GM23338 (cell line): ENCODE measurements at places on chromosomes 16 and 17.
A peak's percentile ranks its signal among the peaks of the same experiment; 100 is the strongest.

- no peak for DNase-seq
Observed at GRCh38 chr16:89361751-89362539, 128.4 kb downstream of the ANKRD11 start.

GRCh38 chr17:36731811-36732210, 130.4 kb downstream of the MRM1 start:
- peak; percentile 91 for DNase-seq

- DNase-seq, result no peak
Observed at GRCh38 chr16:30669026-30669902, 11.0 kb downstream of the FBRS start.

- peak; percentile 92 for DNase-seq
Observed at GRCh38 chr16:20774703-20775362, 11.0 kb downstream of the ACSM3 start.

DNA sequence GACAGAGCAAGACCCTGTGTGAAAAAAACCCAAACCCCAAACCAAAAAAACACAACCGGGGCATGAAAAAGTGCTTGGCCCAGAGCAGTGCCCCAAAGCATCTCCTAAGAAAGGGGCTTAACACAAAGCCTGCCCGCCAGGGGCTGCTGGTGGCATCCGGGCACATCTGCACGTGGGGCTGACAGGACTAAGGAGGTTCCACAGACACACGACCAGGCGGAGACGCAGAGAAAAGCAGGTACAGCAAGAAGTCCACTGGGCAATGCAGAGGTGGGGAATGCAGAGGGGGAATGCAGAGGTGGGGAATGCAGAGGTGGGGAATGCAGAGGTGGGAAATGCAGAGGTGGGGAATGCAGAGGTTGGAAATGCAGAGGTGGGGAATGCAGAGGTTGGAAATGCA, 109.2 kb downstream of the ZNF778 start:
- DNase-seq, result peak; percentile 61

- DNase-seq, result no peak
Observed at GRCh38 chr17:11900655-11901054, 96.6 kb downstream of the ZNF18 start.

- DNase-seq, result no peak
Observed at GRCh38 chr17:1725642-1726511, 1.4 kb downstream of the WDR81 start.

- no peak for DNase-seq
Observed at GRCh38 chr17:64500487-64500859, 3.6 kb upstream of the POLG2 start.

- DNase-seq, result no peak
Observed at GRCh38 chr17:4204710-4205173, 59.0 kb downstream of the ANKFY1 start.

DNA sequence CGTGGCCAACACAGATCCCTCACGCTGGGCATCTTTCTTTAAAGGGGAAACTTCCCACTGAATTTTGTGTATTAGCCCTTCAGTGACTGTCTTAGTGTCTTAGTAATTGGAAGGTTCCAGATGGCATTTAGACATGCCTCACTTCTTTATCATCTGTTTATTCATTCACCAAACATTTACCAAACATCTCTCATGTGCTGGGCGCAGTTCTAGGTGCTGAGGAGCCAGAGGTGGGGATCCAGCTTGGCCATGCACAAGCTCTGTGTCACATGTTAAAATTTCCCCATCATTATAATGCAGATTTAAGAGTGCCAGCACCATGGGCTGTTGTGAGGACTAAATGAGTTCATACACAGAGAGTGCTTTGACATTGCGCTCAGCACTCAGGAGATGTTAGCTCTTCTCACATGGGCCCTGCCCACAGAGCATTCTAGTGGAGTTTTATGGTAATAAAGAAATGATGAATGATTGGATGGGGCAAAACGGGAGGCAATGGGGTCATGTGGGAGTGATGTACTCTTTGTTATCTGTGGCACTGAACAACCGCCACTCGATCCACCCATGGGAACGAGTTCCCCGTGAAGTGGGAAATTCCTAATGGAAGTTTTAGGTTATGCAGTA, 119.7 kb downstream of the SNX29 start:
- DNase-seq, result no peak

DNA sequence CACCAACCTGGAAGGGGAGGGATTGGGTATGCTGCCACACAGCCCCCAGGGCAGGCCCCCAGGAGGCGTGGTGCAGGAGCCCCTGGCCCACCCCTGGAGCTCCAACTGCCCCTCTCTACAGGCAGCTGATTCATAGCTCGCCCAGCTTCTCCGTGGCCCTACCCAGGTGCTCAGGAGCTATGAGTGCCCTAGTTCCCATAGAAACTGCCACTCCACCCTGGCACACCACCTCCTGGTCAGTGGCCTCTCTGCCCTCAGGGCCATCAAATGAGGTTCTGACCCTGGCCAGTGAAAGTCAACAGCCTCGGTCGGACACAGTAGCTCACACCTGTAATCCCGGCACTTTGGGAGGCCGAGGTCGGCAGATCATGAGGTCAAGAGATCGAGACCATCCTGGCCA, 18.0 kb downstream of the CNGB1 start:
- no peak for DNase-seq

DNA sequence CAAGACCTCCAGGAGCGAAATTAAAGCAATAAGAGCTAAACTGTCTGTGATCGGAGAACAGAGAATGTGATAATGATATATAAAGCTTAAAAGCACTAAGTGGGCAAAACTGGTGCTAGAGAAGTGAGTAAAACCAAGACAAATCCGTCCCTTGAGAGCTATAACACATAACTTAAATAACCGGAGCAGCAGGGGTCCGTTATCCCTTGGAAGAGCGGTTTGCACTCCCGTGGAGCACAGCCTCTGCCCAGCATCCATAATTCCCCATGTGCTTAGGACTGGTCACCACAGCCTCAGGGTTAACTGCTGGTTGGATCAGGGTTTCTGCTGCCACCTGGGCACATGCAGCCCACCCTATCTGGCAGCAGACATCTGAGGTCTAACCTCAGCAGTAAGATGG, 489.0 kb downstream of the NPIPA7 start:
- peak; percentile 87 for DNase-seq

GRCh38 chr17:77738751-77739531, 219.6 kb upstream of the TNRC6C start:
- no peak for DNase-seq

- DNase-seq, result no peak
Observed at GRCh38 chr17:29569245-29569950, 897 bp downstream of the TP53I13 start.

GRCh38 chr16:88810912-88811768, 588 bp downstream of the APRT start:
- peak; percentile 62 for DNase-seq

GRCh38 chr16:51442141-51442870, 291.2 kb upstream of the SALL1 start:
- DNase-seq, result no peak

DNA sequence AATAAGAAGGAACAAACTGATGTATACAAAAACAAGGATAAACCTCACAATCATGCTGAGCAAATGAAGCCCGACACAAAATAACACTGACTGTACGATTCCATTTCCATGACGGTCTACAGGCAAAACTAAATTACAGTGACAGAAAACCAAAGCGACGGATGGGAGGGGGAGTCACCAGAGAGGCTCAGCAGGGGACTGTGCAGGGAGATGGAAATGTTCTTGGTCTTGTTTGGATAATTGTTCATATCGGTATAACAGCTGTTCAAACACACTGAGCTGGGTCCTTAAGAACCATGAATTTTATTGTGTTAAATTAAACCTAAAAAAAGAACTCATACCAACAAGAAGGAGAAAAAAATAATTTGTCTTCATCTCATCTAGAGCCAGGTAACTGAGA, 97.8 kb downstream of the NXN start:
- no peak for DNase-seq

DNA sequence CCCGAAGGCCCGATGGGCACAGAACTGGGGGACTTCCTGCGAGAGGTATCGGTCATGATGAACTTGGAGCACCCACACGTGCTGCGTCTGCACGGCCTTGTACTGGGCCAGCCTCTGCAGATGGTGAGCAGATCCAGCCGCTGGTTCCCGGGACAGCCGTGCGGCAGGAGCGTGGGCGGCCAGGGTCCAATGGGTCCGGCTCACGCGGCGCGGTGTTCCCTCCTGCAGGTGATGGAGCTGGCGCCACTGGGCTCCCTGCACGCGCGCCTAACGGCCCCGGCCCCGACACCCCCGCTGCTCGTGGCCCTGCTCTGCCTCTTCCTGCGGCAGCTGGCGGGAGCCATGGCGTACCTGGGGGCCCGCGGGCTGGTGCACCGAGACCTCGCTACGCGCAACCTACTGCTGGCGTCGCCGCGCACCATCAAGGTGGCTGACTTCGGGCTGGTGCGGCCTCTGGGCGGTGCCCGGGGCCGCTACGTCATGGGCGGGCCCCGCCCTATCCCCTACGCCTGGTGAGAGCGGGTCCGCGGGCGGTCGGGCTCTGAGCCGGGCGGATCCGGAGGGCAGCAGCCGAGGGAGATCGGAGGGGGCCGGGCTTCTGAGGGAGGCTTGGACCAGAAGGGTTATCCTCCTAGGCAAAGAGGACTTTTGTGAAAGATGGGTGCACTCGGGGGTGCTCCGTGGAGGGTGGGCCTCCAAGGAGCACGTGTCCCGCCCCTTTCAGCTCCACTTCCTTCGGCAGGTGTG, 3.0 kb downstream of the TNK1 start:
- DNase-seq, result peak; percentile 91

DNA sequence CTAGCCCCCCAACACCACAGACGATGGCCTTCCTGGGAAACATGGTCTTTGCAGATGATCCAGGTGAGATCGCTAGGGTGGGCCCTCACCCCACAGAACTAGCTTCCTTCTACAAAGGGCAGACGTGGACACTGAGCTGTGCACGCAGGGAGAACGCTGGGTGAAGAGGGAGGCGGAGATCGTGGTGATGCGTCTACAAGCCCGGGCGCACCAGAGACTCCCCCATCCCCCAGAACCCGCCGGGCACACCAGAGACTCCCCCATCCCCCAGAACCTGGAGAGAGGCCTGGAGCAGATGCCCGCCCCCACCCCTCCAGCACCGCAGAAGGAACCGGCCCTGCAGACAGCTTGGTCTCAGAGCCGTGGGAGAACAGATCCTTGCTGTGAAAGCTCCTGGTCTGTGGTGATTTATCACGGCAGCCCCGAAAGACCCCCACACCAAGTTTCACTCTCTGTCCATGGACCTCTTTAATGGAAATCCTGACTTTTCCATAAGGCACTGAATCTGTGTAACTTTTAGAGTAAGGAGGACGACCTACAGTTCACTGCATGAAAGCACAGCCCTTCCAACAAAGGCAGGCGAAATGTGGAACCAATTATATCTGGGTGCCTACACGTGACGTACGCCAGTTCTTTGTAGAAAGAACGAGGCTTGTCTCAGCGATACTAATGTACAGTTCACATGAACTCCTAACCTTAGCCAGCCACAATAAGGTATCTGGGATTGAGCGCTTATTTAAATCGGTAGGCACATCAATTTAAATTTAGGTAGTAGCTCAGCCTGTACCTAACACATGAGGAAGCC, 88.5 kb downstream of the ANKRD11 start:
- no peak for DNase-seq

DNA sequence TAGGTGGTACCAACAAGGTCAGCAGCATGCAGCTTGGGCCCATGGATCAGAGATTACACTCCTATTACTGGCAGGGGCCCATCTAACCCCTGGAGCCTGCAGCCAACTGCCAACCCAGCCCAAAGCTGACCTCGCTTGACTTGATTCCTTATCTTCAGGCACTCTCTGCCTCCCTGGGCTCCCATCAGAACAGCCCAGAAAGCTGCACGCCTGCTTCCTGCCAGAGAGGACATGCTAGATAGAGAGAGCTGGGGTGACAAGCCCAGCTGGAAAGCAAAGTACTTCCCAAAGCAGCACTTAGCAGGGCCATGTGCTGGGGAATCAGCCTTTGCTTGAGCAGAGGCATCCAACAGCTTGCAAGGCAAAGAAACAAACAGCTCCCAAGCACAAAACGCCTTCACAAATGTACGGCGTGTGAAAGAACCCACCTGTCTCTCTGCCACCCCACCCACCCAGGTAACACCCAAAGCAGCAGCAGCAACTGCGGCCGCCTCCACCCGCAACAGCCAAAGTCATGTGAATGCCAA, 74.2 kb upstream of the NLK start:
- no peak for DNase-seq

- peak; percentile 91 for DNase-seq
Observed at GRCh38 chr16:15434425-15435215, at the start of gene BMERB1. Gene BMERB1 (plus strand): TSS chr16:15434588. CDS start chr16:15434654, 66 bp downstream.

DNA sequence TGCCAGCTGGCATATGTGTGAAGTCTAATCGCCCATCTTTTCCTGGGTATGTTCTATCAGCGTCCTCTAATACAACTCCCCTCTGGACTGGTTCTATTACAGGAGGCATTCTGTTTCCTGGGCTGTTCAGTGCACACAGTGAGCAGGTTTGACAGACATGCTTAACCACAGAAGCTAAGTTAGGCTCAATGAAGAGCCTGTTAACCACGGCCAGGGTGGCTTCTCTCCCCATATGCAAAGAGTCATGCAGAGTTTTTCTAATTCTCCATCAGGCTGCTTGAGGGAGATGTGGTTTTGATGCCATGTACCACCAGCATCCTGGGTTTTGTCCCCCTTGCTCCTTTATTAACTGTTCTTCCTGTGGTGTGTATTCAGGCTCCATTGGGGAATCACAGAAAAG, 57.2 kb upstream of the ALOX12 start:
- DNase-seq, result no peak

DNA sequence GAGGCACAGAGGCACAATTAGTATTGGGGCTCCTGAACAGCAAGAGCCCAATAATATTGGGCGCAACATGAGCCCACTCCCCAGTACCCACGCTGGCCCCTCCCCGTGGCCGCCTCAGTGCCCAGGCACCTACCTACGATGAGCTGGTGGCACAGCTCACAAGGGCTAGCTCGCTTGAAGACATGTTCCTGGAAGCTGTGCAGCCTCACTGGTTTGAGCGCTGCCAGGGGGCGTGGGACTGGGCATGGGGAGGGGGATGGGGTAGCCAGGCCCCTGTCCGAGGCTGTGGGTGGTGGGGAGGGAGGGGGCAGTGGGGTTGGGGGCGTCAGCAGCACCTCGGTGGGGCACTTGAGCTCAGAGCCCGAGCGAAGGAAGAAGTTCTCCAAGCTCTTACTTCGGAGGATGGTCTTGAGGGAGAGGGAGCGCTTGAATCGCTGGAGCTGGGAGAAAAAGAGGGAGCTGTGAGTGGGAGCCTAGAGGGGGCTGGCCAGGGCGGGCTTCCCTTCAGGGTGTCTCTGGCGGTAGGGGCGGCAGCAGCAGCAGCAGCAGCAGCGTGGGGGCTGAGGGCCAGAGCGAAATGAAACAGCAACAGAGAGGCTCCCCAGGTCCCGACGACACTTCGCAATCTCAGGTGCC, 7.9 kb downstream of the STAC2 start:
- DNase-seq, result no peak

DNA sequence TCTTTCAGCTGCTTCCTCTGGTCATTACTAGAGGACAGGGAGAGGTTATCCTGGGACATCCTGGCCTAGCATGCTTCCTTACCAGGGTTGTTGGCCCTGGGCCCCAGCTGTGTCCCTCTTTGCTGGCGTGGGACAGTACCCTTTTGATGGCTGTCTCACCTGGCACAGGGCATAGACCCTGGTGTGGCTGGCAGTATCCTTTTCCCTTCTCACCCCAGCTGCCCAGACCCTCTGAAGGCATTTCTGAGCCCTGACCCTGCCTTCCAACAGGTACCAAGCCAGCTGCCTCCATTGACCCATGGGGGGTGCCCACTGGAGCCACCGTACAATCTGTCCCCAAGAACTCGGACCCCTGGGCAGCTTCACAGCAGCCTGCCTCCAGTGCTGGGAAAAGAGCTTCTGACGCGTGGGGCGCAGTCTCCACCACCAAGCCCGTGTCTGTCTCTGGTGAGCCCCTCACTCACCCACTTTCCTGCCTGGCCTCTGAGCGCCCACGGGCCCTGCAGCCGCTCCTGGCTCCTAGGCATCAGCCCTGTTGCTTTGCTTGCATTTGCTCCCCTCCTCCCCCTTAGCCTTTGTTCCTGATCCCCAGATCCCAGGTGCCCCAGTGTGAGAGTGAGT, 34.0 kb downstream of the B9D1 start:
- DNase-seq, result no peak
